Stimulated activated memory B cell treated with anti-CD40 and anti-IgM and Interleukin-4, amounts not matched to agents 10 μg/mL and 1 μg/mL and 100 μg/mL, for 72 hours (primary cell): ENCODE measurements at places on chromosomes 6 and 20.

DNA sequence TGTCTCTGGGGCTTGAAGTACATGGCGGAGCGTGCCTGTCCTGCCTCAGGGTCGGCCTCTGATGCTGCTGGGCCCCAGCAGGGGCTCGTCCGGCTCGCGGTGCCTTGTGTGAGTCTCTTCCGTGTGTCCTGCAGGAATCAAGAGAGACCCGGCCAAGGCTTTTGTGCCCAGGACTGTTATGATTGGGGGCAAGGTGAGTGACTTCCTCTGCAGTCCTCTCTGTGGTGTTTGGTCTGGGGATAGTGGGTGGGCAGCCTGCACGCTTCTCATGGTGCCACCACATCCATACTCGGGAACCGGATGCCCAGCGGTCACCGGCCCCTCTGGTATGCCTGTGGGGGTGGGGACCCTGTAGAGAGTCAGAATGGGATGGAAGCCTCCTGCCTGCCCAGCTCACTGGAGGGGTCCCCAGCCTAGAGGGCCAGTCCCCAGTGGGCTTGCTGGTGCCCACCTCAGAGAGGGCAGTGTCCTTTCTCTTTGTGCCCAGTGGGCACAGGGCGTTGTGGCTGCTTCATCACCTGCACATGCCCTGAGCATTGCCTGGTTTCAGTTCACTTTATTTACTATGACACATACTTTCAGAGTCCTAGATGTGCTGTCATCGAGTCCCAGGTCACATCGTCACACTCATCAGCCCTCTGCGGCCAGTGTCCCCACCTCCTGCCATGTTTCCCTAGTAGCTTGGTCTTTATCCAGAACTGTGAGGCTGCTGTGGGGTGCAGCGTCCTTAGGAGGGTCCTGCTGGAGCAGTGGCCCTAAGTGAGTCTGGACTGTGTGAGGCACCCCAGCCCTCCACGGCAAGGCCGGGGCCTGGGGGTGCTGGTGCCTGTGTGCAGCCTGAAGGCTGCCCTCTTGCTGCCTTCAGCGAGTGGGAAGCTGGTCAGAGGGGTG lies 40.7 kb downstream of the PYGB start:
- peak; percentile 93 for ATAC-seq

- no peak for ATAC-seq
Measured at GRCh38 chr6:166467436-166468000, 84.8 kb upstream of the MPC1 start.

GRCh38 chr6:114816678-114817077 lies 473.9 kb upstream of the HS3ST5 start:
- ATAC-seq, result no peak

- no peak for ATAC-seq
Measured at GRCh38 chr6:49662892-49663261, 26.2 kb upstream of the RHAG start.

DNA sequence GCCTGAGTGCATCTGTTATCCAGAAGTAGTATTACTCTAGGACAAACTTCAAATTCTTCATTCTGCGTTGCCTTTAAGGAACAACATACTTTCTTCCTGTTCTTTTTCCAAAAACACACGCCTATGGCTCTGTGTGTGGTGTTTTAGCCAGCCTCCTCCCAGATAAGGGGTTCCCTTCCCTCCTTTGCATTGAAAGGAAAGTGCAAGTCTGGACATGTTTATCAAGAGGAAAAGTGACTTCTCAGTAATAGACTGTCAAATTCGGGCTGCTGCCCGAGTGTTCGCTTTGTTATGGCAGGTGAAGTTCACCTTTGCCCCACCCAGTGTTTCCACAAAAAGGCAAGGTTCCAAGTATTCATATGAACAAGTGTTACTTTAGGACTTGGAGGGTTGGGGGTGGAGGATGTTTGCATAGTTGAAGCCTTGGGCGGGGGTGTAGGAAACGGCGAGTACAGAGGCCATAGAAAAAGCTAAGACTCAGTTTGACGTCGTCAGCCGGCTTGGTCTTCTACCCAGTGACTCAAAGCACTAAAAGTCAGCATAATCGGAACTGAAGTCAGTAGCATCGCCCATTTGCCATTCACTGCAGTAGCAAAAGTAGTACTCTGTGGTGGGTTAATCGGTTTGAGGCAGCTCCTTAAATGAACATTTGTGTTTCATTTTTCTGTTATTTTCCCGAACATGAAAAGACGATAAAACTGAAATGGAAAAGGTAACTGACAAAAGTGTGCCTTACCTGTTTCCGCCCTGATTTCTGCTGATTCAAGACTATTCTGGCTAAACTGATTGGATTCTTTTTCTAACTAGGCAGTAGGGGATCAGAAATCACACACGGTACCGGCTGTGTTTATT lies 12.5 kb downstream of the PRDM1 start:
- ATAC-seq, result peak; percentile 85

GRCh38 chr20:3990716-3991115 lies 24.6 kb downstream of the RNF24 start:
- no peak for ATAC-seq

GRCh38 chr6:4780360-4780812 lies 4.2 kb downstream of the CDYL start:
- ATAC-seq, result no peak

- no peak for ATAC-seq
Measured at GRCh38 chr6:76831299-76831698, 632.0 kb downstream of the HTR1B start.

GRCh38 chr20:6908673-6909072 lies 141.2 kb downstream of the BMP2 start:
- no peak for ATAC-seq

- no peak for ATAC-seq
Measured at GRCh38 chr6:138909511-138909910, 78.5 kb downstream of the REPS1 start.

GRCh38 chr6:73866305-73866704 lies 170.3 kb downstream of the CD109 start:
- ATAC-seq, result peak; percentile 48

- no peak for ATAC-seq
Measured at GRCh38 chr6:70160276-70160675, 142.6 kb downstream of the COL9A1 start.

GRCh38 chr20:44692932-44693480 lies 22.2 kb upstream of the CCN5 start:
- no peak for ATAC-seq

- no peak for ATAC-seq
Measured at GRCh38 chr6:74115674-74116073, 419.7 kb downstream of the CD109 start.

DNA sequence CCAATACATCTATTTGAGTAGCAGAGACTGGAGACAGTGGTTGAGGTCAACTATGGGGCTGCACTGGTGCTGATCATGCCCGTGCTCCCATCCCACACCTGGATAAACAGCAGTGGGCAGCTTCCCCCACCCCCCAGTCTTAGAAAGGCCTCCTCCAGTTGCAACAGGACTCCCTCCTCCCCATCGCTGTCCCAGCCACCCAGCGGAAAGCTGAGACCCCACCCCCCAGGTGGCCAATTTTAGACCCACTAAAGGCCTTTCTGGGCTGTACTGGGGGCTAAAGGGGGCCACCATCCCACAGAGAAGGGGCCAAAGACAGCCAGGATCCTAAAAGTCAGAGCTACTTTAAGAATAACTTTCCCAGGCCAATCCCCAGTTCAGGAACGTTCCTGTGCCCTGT lies 1.2 kb upstream of the SSTR4 start:
- no peak for ATAC-seq

DNA sequence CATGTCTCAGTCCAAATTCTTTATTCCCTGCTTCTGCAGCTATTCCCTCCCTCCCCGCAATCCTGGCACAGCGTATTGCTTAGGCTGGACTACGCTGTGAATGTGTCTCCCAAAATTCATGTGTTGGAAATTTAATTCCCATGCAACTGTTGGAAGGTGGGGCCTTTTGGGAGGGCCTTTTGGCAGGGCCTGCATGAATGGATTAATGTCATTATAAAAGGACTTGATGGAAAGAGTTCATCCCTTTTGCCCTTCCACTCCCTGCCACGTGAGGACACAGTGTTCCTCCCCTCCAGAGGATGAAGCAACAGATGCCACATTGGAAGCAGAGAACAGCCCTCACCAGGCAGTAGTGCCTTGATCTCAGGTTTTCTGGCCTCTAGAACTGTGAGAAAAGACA lies 20.4 kb upstream of the NOTCH4 start:
- no peak for ATAC-seq

GRCh38 chr6:41247882-41248705 lies 19.9 kb downstream of the TREML4 start:
- no peak for ATAC-seq

- no peak for ATAC-seq
Measured at GRCh38 chr6:111661541-111662061, 55.9 kb upstream of the TRAF3IP2 start.

GRCh38 chr6:30074331-30075093 lies 1.1 kb downstream of the RNF39 start:
- ATAC-seq, result no peak

GRCh38 chr20:22752324-22752723 lies 168.0 kb upstream of the FOXA2 start:
- ATAC-seq, result no peak

DNA sequence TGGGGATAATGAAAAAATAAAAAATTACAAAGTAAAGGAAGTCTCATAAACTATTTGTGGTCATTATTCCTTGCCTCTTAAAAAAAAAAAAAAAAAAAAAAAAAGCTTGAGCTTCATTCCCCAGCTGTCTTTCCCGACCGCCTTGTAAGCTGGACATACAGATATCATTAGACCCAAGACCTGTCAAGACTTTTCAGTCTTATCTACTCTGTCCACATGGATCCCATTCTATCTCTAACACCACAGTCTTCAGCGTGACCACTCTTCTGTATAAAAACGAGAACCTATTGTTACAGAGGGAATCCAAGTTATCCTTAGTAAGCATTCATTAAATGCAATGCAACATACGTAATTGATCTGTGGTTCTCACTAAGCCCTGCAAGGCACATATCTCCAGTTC lies 423.5 kb downstream of the MEI4 start:
- no peak for ATAC-seq

DNA sequence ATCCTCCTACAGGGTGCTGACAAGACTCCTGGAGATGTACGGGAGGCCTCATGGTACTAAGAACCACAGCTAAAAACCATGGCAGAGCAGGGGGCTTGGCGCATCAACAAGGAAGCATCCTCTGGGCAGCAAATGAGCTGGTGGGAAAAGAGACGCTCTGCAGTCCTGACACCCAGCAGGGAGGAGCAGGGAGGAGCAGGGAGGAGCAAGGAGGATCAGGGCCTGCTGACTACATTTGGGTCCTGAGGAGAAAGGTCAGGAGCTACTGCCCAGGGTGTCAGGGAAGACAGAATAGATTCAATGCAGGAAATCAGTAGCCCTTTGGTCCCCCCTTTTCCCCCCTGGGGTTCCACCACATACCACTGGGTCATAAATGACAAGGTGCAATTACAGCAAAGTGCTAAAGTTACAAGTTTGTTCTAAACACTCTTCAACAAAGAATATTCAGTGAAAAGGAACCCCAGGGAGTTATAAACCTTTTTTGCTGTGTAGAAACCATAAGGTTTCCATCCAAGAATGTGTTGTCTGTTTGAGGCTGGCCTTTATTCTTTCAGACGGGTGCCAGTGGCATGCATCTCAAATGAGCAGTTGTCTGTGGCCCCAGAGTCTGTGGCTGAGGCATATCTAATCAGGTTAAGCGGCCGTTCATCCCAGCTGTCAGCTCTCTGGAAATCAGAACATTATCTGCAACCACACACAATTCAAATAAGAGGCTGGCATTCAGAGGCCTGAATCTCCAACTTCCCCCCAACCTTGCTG lies 325.0 kb downstream of the CDC5L start:
- no peak for ATAC-seq

DNA sequence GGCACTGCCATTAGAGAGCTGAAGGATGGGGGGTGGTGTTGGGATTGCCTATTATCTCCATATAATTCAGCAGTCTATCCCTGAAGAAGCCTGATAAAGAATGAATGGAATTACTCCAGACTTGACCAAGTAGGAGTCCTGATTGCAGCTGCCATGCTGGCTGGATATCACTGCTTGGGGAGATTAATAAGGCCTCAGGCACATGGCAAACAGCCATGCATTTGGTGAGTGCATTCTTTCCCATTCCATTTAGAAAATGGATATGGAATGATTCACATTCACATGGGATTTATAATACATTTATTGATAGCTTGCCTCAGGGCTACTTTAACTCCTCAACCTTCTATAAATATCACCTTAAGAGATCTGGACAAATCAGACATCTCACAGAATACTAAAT lies 49.6 kb upstream of the HLA-A start:
- no peak for ATAC-seq

DNA sequence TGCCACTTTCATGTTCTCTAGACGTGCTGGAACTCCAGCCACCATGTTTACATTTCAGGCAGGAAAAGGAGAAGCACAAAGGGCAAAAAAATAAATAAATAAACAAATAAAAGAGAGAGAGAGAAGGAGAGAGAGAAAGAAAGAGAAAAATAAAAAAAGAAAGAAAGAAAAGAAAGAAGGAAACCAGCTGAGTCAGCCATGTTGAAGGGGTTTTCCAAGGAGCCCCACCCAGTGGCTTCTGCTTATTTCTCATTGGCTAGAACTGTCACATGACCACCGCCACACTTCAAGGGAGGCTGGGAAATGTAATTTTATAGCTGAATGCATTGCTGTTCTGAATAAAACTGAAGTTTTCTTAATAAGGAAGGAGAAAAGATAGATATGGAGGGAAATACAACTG lies 71.1 kb downstream of the BFSP1 start:
- no peak for ATAC-seq

DNA sequence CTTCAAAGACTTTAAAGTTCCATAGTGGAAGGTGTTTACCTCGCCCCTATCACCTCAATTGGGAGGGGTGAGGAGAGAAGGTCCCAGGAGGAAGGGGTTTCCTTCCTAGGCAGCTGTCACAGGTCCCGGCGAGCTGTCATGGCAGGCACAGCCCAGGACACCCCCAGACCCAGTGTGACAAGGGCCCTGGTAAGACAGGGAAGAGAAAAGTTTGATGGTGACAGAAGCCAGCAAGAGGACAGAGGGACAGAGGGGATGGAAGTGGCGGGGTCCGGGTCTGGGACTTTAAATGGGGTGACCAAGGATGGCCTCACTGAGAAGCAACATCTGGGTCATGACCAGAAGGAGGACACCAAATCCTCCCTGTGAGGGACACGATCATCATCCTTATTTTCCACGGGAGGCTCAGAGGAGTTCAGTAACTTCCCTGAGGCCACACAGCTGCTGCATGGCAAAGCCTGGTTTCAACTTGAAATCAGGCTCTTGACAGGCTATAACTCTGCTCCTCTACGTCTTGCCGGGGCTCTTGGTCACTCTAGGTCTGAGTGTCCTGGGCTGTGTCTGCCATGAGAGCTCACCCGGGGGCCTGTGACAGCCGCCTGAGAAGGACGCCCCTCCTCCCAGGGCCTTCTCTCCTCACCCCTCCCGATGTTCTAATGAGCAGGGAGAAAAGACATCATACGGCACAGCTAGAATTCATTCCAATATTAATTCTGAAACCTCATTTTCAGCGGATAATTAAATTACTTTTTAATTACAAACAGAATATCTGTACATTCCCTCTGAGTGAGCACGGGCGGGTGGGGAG lies 222.2 kb downstream of the PREX1 start:
- no peak for ATAC-seq

DNA sequence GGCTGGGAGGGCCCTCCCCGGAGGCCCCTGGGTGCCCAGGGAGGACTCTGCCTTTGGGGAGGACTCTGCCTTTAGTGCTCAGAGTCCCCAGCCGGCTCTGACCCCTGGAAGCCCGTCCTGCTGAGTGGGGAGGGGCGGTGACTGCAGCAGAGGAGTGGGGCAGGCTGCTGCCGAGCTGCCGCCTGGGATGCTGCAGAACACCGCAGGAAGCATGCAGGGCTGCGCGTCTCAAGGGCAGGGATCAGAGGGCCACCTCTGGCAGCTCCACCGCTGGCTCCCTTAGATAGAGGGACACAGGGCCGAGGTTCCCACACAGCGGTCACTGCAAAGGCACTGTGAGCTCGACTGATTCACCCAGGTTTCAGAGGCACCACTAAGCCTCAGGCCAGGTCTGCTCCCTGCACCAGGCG lies 82.2 kb upstream of the GATA5 start:
- ATAC-seq, result no peak

- ATAC-seq, result no peak
Measured at GRCh38 chr20:14997791-14998190, 660.4 kb upstream of the FLRT3 start.
